Subcutaneous preadipocyte (primary cell): ENCODE measurements at places on chromosomes 11 and 22. TPM values are rescaled to one million over a fixed set of nuclear protein-coding genes. Genes with fewer than 3 reads are reported as not detected.

The KIF18A gene
- 14.0 and 22.1 TPM in 2 replicates for total RNA-seq

The C11orf16 gene
- not detected in 2 replicates for total RNA-seq

The MIEF1 gene
- 24.6 and 32.5 TPM in 2 replicates for total RNA-seq

The WNT7B gene
- total RNA-seq = 0.39 TPM in 1 of 2 replicates, not detected in the other

The SMTNL1 gene
- not detected in 2 replicates for total RNA-seq

The PRG2 gene
- total RNA-seq = not detected in 2 replicates
